ENCODE measurements at places on chromosomes 1 and 21. TPM values are rescaled to one million over a fixed set of nuclear protein-coding genes. Genes with fewer than 3 reads are reported as not detected.

DNA sequence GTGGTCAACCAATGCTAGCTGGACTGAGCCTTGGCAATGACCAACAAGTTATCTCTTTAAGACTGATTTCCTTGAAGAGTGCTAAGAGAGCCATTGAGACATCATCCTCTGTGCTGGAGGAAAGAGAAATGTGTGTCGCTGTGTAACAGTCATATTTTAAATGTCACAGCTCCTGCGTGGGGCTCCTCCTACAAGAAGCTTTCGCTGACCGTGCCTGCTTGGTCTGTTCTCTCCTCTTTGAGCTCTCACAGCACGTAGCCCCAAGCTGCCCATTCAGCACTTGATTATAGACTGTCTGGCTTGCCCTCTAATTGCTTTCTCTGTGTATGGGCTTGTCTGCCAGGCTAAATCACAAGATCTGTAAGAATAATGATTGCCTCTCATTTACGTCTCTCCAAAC, 221.3 kb downstream of the FOXD2 start:
- DNase-seq: no peak

DNA sequence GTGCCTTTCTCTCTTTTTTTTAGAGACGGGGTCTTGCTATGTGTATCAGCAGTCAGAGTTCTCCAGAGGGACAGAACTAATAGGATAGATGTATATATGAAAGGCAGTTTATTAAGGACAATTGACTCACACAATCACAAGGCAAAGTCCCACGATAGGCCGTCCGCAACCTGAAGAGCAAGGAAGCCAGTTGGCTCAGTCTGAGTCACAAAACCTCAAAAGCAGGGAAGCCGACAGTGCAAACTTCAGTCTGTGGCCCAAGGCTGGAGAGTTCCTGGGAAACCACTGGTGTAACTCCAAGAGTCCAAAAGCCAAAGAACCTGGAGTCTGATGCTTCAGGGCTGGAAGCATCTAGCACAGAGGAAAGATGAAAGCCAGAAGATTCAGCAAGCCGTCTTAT, 16.3 kb upstream of the H3-3A start:
- DNase-seq: no peak

DNA sequence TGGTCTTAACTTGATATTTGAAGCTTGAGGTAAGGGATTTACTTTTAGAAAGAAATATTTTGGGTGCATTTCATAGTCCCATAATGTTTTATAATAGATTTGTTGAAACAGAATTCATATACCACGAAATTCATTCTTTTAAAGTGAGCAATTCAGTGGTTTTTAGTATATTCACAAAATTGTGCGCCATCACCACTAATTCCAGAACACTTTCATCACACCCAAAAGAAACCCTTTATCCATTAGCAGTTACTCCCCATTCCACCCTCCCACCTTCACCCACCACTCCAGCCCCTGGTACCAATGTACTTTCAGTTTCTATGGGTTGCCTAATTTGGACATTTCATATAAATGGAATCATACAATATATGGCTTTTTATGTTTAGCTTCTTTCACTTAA, 38.9 kb upstream of the DMRTB1 start:
- DNase-seq: no peak

DNA sequence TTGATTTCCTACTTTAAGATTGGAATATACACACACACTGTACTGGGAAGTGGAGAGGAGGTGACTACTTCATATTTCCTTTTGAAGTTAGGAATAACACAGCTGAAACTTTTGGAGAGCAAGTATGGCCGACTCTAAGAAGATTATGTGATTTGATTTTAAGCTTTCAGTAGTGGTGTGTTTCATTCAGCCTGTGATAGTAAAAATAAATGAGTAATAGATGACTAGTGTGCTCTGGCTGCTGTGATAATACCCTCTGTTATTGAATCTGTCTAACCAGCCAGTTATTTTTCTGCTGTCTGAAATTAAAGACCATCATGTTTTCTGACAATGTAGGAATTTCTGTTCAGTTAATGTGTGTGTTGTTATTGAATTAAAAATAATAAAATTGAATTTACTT, 48.3 kb downstream of the CTTNBP2NL start:
- DNase-seq: no peak

DNA sequence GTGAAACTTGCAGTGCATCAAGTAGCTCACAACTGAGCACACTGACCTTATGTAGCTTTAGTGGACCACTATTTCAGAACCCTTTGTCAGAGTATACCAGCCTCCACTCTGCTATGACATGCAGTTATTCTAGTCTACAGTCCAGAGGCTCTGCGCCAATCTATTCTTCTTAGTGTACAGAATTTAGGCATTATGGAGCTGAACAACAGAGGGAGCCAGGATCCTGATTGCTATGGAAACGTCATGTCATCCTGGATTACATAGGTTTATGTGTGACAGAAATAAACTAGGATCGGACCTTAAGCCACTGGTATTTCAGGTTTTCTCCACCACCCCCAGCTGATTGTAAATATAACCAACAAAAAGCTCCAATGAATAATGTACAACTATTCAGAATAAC, 48.1 kb upstream of the EEIG2 start:
- DNase-seq: no peak

DNA sequence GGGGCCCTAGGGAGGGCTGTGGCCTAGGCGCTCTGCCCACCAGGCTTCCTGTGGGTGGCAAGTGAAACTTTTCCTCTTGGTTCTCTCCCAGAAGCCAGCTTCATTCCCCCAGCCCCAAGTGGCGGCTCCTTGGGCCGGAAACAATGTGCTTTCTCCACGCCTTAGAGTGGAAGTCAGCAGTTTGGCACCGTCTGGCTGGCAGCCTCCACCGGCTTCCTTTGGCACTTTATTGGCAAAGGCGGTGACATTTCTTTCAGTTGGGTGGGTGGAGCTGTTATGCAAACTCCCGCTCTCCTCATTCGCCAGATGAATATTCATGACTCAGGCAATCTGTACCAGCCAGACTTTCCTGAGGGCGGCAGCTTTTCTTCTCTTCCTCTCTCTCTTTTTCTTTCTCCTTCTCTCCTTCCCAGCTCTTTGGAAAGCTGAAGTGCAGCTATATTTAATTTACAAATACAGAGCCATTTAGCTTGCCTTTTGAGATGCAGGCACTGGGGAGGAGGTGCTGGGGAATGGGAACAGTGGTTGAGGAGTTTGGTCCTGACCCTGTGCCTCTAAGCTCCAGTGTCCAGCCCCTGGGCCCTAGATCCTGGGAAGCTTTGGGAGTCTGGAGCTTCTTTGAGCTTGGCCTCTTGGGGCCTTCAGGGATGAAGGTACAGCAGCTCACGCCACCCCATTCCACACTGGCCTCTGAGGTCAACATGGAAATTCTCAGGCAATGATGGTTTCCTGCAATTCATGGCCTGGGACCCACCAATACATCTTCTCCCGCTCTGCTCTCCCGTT, 67.8 kb upstream of the POU3F1 start:
- DNase-seq: no peak

Gene PLCH2
- total RNA-seq: 26.6 TPM

Gene PCBP3
- 1.6 TPM for total RNA-seq

All from CD4-positive, alpha-beta memory T cell (primary cell).